Myocyte (in vitro differentiated cells): ENCODE measurements at places on chromosomes 13 and 19. TPM values are rescaled to one million over a fixed set of nuclear protein-coding genes. Genes with fewer than 3 reads are reported as not detected.
A peak's percentile ranks its signal among the peaks of the same experiment; 100 is the strongest.

GRCh38 chr13:33180122-33180804, 105.3 kb downstream of the STARD13 start:
- no peak for DNase-seq

- peak; percentile 71 for DNase-seq
Observed at GRCh38 chr13:24228852-24229458, 68.4 kb downstream of the SPATA13 start.

DNA sequence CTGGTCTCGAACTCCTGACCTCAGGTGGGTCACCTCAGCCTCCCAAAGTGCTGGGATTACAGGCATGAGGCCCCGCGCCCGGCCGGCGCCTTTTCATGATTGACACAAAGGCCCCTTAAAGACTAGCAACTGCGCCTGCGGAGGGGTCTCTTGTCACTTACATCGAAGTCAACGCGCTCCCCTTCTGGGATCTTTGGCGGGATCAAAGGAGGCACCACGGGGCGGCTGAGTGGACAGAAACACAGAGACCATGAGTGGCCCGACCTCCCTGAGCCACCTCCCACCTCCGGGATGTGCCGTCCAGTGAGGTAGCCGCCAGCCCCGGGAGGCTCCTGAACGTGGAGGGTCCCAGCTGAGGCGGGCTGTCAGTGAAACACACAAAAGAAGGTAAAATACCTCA, 7.3 kb downstream of the TNNT1 start:
- DNase-seq, result no peak

DNA sequence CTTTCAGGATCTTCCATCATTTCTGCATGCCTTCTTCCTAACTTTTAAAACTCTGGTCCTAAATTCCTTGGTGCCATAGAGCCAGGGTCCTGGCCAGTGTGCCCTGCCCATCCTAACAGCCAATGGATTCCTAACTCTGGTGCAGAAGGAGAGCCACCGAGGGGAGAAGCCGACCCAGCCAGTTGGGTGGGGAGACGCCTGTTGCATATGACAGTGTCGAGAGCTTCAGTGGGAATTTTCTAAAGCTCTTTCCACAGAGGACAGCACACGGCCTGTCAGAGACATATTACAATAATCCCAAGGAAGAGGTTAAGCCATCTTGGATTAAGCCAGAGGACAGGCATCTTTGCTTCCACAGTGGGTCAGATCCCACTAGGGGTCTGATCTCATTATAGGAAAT, 180.4 kb downstream of the ZNF536 start:
- no peak for DNase-seq

DNA sequence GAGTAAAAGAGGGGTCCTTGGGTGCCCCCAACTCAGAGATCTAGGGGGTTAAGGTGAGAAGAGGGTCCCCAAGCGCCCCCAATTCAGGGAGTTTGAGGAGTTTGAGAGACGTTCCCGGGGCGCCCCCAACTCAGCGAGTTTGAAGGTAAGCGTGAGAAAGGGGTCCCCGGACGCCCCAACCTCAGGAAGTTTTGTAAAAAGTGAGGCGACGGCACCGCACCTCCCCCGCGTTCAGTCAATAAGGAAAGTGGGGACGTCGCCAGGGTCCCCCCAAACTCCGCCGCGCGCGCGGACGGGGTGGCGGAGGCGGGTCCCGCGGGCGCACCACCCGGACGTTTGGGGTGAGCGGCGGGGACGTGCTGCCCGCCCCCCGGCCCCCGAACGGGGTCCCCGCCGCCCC, 353 bp downstream of the RFX2 start:
- no peak for DNase-seq

Gene PSG3
- not detected in 2 replicates for total RNA-seq

DNA sequence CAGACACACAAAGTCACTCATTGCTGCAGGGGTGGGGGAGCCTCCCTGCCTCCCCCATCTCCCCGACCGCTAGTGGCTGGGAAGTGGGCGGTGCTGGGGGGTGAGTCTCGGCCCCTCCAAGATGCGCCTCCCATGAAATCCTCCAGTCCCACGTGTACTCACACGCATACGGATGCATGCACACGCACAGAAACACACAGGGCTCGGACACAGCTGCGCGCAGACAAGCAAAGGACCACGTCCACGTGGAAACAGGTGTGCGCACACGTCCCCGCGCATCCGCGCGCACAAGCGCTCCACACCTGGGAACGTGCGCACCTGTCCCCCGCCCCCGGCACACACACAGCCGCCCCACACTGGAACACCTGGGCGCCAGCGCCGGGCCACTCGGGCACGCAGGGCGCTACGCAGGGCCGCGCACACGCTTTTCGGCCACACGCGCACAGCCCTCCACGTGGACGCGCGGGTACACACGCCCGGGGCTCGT, 687 bp downstream of the MATK start:
- no peak for DNase-seq

Gene C19orf18
- 0.21 and 0.52 TPM in 2 replicates for total RNA-seq

GRCh38 chr19:57437931-57438330, 2.8 kb downstream of the ZNF749 start:
- DNase-seq, result no peak

Gene UBE2L5
- not detected in 2 replicates for total RNA-seq

- no peak for DNase-seq
Observed at GRCh38 chr19:11242025-11242424, 2.6 kb downstream of the ANGPTL8 start.

GRCh38 chr13:113856716-113857065, 7.2 kb downstream of the GAS6 start:
- peak; percentile 92 for DNase-seq
